ENCODE measurements at places on chromosomes 4 and X.

- no peak for DNase-seq
Observed at GRCh38 chr4:33628296-33628695, 2616.0 kb downstream of the ARAP2 start.

GRCh38 chr4:475962-476361, 23.0 kb downstream of the ZNF721 start:
- DNase-seq = no peak

- no peak for DNase-seq
Observed at GRCh38 chr4:54063229-54063628, 1.2 kb downstream of the CHIC2 start.

DNA sequence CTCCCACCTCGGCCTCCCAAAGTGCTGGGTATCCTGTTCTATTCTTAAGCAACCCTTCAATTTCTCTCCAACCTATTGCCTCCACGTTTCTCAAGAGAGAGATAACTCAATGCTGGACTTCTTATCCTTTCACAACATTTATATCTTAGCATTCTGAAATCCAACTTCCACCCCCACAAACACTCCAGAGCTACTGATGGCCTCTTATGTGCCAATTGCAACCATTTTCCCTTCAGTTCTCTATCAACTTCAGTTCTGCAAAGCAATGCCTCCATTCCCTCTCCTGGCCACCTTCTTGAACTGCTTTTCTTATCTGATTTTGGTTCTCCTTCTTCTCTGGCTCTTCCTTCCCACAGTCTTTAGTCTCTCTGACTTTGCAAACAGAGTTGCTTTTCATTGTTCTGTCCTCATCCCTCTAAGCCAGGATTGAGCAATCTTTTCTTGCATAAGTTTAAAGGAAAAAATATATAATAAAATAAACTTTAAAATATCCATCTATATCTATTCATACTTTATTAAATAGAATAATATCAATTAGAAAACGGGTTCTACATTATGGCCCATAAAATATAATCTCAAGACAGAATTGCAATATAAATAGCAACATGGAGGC, 3.6 kb upstream of the STBD1 start:
- no peak for DNase-seq

- no peak for DNase-seq
Observed at GRCh38 chr4:15976456-15977447, 13.8 kb upstream of the FGFBP2 start.

- DNase-seq = no peak
Observed at GRCh38 chr4:20995610-20996009, 295.4 kb downstream of the PACRGL start.

DNA sequence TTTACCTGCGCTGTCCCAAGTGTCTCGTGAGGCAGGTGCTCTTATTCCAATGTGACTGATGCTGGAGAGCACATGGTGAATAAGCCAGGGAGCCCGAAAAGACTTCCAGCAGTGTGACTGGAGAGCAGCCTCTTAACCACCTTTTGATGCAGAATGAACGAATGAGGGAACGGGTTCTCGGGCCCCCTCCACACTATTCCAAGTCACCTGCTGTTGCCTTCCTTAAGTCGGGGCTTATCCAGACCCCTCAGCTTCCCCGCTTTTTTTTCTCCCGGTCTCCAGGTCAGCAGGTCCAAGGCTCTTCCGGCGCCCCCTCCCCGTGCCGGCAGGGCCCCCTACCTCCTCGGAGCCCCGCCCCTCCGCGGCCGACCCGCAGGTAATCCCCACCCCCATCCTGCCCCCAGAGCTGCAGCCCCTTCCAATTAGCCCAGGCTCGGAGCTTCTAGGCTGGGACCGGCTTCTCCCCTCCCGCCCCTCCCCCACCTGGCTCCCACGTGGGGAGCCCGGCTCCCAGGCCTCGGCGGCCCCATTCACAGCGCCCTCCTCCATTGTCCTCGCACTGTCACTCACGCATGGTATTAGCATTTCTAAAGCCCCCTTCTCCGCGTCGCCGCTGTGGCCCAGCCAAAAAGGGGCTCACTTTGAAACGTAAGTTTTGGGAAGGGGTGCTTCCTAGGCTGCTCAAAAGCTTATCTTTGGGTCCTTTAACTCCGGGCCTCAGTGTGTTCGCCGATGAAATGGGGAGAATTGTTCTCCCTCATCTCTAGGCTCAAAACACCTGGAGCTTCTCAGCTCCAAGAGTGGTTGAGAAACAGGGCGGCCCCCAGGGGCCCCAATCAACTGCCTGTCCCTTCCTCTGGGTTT, 56.2 kb upstream of the PJA1 start:
- no peak for DNase-seq

DNA sequence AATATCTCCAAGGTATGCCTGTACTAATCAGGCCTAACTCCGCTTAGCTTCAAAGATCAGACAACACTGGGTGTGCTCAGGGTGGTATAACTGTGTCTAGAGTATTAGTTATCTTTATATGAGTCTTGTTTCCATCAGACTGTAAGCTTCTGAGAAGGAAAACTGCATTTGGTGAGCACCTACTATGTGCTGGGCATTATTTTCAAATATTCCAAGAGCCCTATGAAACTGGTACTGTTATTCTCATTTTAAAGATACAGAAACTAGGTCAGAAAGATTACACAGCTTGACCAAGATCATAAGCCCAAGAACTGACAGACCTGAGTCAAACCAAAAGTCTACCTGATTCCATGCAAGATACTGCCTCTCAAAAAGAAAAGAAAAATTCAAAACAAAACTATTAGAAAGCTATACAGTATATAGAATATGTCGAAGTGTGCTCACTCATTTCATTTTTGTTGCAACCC, 44.4 kb downstream of the LRBA start:
- no peak for DNase-seq

- no peak for DNase-seq
Observed at GRCh38 chr4:37441231-37442061, 196.9 kb downstream of the NWD2 start.

- no peak for DNase-seq
Observed at GRCh38 chr4:103099691-103100392, at the start of gene BDH2. Gene BDH2, minus strand, starts transcription at chr4:103099834. Its CDS starts 3,580 bp downstream, at chr4:103096254.

DNA sequence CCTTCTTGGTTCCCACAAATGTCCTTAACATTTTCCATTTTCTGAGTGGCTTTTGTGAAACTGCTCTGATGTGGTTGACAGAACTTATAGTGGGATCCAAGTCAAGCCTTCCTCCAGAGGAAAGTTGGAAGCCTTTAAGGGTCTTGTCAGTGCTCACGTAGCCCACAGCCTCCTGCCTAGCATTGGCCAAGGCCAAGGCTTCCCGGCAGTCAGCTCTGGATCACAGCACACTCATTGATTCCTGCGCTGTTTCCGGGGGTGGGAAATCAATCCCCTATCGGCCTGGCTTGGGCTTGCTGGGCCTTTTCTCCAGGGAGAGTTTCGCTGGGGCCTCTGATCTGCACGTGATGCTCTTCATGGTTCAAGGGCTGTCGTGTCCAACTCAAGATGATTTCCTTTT, 76.1 kb downstream of the SLC9A6 start:
- DNase-seq = no peak

GRCh38 chr4:102632241-102633065, 128.3 kb downstream of the MANBA start:
- no peak for DNase-seq

DNA sequence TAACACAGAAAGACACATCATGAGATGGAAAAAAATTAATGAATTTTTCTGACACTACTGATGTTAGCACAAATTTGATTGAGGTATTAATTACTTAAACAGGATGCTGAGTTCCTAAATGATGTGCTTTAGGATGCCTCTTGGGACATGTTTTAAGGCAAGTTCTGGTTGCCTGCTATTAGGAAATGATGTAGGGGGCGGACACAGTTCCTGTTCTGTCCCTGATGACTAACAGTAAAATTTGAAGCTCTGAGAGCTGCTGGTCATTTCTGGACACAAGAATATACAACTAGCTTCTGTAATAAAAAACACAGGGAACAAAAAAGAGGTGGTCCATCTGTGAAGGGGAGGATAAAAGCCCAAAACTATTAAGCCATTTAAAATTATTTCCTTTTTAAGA, 163.2 kb upstream of the ETNPPL start:
- DNase-seq = no peak

GRCh38 chr4:123770884-123771283, 374.3 kb downstream of the SPRY1 start:
- DNase-seq = no peak

DNA sequence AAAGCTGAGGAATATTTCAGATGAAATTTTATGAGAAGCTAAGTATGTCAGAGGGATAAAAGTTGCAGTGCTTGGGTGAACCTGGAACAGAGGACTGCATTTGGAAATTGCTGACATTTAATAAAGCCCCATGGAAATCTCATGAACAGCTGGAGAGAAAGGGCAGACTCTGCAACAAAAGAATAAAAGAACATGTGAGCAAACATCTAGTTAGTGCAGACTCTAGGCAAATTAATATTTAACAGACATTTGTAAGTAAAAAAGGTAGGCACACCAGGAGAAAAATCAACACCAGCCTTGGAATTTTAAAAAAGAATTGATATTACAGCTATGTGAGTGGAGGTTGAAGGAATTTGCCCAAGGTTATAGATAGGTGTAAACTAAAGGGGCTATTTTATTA, 114.6 kb upstream of the PUDP start:
- no peak for DNase-seq

GRCh38 chr4:152327606-152328453, 208.1 kb downstream of the FBXW7 start:
- DNase-seq = no peak

DNA sequence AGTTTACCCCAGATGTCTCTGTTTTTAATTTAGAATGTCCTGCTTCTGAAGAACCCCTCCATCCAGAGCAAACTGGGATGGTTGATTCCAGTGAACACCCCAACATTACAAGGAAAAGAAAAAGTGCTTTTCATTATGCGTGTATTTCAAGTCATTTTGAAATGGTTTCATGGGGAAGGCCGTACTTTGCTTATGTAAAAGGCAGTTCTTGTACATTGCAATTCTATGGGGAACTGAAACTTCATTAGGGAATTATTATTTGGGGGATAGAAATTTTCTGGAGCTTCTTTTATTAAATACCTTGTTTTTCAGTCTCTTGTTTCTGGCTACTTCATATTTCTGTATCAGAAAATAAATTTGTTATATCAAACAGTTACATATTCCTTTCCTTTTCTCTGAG, 96.9 kb upstream of the ZNF518B start:
- no peak for DNase-seq

GRCh38 chr4:83876047-83876446, 340.1 kb downstream of the GPAT3 start:
- no peak for DNase-seq

DNA sequence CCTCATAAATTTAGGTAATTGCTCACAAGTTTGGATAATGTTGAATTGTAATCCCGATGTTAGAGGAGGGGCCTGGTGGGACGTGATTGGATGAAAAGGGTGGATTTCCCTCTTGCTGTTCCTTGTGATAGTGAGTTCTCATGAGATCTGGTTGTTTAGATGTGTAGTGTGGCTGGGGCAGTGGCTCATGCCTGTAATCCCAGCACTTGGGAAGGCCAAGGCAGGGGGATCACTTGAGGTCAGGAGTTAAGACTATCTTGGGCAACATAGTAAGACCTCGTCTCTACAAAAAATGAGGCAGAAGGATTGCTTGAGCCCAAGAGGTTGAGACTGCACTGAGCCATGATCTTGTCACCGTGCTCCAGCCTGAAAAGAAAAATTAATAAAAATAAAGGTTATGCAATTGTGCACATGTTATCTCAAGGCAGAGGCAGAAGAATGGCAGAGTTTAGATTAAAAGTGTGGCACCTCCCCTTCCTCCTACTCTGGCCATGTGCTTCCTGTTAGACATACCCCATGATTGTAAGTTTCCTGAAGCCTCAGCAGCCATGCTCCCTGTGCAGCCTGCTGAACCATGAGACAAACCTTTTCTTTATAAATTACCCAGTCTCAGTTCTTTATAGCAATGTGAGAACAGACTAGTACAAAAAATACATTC, 36.5 kb downstream of the ERVMER34-1 start:
- DNase-seq = no peak

- DNase-seq = no peak
Observed at GRCh38 chrX:79400623-79401022, 33.5 kb upstream of the ITM2A start.

GRCh38 chr4:107577743-107578142, 142.3 kb downstream of the PAPSS1 start:
- DNase-seq = no peak

GRCh38 chr4:109801099-109801789, 555 bp downstream of the CFI start:
- DNase-seq = no peak

- no peak for DNase-seq
Observed at GRCh38 chrX:121146059-121146628, 98.7 kb downstream of the GLUD2 start.

DNA sequence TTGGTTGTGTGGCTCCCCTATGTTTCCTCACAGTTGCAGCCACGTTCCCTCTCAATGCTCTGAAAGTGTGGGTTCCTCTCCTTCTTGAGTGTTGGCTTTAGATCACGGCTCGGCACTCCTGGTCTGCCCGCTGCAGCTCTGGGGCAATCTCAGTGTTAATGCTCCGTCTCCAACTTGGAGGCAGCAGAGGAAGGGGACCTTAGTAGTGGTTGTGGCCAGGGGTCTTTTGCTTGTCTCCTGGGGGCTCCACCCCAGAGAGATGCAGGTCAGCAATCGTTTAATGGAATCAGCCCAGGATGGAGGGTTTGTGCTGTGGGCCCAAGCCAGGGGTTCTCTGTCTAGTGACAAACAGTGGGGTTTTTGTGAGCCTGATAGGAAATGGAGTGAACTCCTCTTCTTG, 849.4 kb upstream of the DIAPH2 start:
- DNase-seq = no peak

DNA sequence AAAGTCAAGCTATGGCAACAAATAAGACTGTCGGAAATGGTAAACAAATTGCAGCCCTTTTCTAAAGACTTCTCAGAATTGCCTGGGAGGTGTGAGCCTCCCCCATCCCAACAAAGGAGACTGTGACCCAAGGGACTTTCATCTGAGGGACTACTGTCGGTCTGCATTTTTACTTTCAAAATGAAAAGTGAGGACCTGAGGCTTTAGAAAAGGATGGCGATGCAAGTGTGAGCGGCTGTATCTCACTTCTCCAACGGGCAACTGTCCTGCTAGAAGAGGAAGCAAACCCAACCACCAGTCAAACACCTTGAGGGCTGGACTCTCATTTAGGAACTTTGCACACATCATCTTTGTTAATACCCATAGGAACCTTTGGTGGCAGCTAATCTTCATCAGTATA, 62.6 kb upstream of the CLNK start:
- DNase-seq = no peak

DNA sequence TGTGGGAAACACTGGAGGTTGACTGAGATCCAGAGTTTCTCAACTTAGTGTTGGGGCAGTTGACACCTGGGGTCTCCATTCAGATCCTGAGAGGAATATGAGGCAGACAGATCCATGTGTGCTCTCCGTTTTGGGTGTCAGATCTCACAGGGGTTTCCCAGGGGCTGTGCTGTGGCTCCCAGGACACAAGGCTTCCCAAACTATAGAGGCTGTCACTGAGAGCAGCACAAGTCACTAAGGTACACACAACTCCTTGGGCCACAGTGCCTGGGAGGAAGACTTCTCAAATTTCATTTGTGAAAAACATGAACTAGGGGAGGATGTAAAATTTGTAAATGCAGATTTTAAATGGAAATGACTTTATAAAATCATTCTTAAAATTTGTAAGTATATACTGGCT, 363.6 kb downstream of the FBXO8 start:
- no peak for DNase-seq

- DNase-seq = no peak
Observed at GRCh38 chr4:158299459-158300007, 89.2 kb downstream of the TMEM144 start.

Data from stimulated activated CD8-positive, alpha-beta memory T cell treated with anti-CD3 and anti-CD28 coated beads, Interleukin-15, amount 100 ng/mL, for 48 hours (primary cell).